ENCODE measurements at places on chromosomes 1 and 21.

- DNase-seq = no peak
Observed at GRCh38 chr1:90722874-90723589, 5.9 kb upstream of the BARHL2 start.

DNA sequence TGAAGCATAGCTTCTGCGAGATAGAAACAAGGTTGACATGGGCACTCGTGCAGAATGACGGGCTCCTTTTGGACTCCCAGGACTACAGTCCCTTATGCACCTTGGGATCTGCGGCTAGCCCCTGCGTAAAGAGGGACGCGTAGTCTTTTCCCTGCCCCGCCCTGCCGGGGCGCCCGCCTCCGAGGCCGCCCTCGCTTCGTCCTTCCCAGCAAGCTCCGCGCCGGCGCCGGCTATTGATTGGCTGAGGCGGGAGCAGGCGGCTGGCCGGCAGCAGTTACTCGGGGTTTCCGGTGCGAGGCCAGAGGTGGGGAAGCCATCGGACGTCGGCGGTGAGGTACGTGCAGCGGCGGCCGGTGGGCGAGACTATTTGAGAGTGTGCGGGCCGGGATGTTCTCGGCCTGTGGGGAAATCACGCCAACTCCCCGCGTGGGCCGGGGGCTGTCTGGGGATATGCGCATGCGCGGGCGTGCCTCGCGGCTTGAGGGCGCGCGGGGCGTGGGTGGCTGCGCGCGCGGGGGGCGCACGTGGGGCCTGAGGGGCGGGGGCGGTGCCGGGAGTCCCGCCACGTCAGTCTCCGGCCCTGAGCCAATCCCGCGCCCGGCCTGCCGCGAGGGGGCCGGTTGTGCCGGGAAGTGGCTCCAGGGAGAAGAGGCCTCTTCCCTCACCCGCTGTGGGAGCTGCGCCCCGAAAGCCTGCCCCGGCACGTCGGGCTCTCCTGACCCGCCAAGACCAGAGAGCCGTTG, at the start of gene TXLNA:
Gene TXLNA, plus strand, starts transcription at position 233 of the 743 bp plus-strand sequence. CDS start 671 bp downstream, outside the sequence.
- peak; percentile 93 for DNase-seq

GRCh38 chr1:28865997-28866650, 48.2 kb upstream of the EPB41 start:
- no peak for DNase-seq

DNA sequence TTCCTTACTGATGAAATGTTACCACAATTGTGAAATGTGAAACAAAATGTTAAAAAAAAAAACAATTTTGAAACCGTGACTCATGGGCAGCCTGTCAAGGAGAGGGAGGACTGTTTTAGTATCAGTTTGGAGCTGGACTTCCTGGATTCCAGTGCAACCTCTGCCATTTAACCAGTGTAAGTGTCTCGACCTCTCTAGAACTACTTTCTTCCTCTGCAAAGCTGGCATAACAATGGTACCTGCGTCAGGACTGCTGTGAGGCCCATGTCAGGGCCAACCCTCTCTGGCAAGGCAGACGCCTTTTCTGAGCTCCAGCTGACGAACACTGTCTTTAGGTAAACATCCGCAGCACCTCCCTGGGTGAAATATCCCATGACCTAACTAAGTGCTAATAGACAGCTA, 20.9 kb downstream of the URB1 start:
- DNase-seq = no peak

GRCh38 chr1:171852272-171852671, 11.0 kb downstream of the DNM3 start:
- no peak for DNase-seq

GRCh38 chr1:114353262-114353661, 157.7 kb downstream of the TRIM33 start:
- no peak for DNase-seq

DNA sequence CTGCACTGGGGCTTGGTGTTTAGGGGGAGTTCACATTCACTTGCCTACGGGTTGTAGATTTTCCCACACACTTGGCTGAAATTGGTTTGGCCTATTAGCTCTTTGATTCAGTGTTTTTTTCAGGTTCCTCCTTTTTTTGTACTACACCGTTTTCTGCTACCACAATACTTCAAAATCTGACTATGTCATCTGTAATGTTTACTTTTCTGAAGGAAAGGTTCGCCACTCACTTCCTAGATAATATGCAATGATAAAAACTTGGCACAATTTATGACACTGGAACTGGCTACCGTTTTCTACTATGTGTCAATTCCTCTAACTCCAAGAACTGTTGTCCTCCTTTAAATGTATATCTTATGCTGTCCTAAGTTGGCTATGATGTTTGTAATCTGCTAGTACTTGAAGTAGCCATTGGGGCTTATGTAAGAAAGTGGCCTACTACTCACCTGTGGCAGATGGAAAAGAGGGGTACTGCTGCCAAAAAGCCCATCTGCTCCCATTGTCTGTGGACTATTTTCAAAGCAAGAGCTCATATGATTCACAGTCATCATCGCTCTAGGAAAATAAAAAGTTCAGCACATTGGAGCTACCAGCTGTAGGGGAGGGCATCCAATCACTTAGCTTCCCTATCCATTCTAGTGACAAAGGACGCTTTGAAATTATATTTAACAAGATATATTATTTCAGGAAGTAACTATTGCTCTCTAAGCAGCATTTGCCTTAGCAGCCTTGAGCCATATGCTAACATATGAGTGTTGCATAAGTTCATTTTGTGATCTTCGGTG, 42.4 kb upstream of the BACH1 start:
- no peak for DNase-seq

- peak; percentile 33 for DNase-seq
Observed at GRCh38 chr1:97820470-97821188, 100.2 kb downstream of the DPYD start.

DNA sequence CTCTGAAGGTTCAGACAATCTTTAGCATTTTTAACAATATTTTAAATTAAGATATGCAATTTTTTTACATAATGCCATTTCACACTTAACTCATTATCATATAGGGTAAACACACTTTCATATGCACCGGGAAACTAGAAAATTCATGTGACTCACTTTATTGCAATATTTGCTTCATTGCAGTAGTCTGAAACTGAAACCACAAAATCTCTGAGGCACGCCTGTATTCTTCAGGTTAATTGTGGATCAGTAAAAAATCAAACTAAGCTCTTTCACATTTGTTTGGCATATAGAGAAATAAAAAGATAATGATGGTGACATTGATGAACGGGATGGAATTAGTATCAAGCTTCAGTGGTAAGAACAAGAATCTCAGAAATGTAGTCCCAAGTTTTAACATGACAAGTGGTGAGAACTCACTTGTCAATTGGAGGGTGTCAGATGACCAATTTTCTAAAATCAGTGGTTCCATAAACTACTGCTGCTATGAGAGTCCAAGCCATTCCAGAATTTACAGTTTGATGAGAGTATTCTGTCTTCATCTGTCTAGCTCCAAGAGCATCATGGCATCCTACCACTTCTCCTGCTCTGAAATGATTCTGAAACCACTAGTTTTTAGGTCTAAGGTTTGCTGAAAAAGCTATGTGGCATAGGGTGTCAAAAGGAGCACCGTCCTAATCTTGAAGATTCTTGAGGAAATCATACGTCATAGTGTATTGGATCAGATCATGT, 281.0 kb downstream of the PTPRC start:
- no peak for DNase-seq

GRCh38 chr1:53090227-53091147, 28.5 kb downstream of the PODN start:
- DNase-seq = peak; percentile 28

Data from small intestine (tissue), 16 donors.